ENCODE measurements at places on chromosomes 7 and 10.

GRCh38 chr10:114869520-114869892 is 47.9 kb downstream of the FHIP2A start:
- DNase-seq: peak; percentile 38

DNA sequence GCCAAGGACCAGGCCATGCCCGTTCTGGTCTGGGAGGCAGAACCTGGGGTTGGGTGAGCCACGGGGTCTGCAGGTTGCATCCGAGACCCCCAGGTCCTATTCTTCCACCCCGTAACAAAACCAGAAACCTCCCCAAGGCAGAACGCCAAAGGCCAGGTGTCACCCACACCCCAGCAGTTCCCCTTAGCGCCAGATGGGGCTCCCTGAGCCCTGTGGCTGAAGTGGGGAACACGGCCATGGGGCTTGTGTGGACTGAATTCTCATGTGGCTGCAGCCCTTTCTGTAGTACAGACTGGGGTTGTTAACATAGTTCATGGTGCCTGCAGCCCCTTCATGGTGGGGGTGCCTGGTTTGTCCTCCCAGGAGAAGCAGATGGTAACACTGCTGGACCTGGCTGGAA is 10.2 kb downstream of the BRI3 start:
- DNase-seq: no peak

DNA sequence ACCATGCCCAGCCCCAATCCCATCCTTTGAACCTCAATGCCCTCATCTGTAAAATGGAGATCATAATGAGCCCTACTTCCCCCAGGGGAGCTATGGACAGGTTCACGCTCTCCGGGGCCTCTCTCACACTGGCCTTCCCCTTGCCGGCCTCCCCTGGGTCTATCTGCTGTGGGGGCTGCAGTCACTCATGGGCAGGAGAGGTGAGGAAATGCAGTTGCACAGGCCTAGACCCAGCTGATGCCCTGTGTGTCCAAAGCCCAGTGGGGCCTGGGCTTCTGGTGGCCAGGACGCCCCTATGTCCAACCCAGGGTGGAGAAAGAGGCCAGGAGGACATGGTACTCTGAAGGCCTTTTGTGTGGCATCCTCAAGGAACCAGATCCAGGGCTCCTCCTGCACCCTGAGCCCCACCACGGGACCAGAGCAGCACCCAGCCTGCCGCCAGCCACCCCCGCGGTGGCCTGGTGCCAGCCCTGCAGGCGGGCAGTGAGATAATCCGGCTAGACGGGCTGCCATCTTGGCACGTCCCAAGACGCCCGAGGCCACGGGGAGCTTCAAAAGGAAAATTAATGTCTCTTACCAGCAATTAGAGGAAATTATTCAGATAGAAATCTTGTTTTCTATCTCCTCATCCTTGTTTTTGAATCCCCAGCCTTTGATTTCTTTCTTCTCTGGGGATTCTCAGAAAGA is 39.0 kb downstream of the MYL10 start:
- no peak for DNase-seq

DNA sequence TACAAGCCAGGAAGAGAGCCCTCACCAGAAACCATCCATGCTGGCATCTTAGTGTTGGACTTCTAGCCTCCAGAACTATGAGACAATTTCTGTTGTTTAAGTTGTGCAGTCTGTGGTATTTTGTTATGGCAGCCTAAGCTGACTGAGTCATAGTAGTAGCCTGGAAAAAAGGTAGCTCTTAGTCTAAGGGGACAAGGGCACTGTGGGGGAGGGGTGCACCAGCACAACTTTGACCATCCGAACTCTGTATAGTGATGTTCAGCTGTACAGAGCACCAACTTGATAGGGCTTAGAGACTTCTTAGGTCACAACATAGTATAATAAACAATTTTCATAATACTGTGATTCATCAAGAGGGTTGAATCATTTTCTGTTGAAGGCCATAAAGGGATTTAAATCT is 14.3 kb downstream of the EIF4EBP2 start:
- DNase-seq: no peak

- no peak for DNase-seq
Measured at GRCh38 chr7:22350466-22351328, 6.3 kb downstream of the RAPGEF5 start.

GRCh38 chr7:45985902-45986301 is 64.8 kb upstream of the IGFBP3 start:
- peak; percentile 31 for DNase-seq

GRCh38 chr7:108985037-108985436 is 415.4 kb downstream of the DNAJB9 start:
- no peak for DNase-seq

DNA sequence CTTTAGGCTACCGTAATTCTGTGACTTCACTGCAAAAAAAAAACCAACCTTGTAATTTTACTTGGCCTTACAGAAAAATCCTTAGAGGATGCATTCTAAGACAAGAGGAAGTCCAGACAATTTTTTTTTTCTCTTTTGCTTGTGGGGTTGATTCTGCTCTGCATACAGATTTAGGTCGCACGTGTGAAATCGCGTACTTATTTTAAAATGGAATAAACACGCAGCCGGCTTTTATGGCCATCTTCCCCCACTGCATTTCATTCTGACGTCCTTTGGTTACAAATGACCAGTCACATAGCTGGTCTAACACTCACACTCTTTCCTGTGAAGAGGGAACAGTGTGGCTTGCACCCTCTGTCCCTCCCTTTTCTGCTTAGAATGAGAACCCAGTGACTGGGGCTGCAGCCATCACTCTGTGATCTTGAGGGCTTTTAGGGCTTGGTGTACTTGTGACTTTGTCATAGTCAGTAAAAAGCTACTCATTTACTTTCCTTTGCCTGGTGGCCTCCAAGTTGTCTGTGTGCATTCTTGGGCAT is 63.6 kb upstream of the CARD11 start:
- no peak for DNase-seq

DNA sequence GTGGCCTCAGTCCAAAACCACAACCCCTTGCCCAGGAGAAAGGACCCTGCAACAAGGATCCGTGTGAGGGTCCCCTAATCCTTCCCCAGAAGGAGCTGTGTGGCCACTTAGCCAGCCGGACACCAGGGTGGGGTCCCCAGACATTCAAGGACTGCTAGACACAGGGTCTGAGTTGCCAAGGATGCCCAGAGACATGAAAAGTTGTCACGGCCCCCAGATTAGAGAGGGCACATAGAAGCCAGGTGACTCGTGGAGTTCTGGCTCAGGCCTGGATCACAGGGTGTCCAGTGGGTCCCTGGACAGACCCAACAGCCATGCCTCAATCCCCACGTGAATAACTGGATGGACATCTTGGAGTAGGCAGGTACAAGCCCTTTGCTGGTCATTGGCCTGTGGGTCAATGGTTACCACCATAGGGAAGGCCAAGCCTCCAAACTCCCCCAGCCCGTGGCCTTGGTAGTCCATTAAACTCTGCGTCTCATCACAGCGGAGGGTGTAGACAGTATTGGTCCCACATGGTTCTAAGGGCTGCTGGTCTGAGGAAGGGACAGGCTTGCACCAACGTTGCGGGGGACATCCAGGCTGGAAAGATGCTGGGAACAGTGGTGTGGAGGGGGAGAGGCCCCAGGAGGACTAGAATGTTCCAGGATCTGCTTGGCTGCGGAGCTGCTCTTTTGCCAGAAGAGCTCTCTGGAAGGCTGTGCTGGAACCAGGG is 205.9 kb upstream of the PPP2R2D start:
- DNase-seq: no peak

DNA sequence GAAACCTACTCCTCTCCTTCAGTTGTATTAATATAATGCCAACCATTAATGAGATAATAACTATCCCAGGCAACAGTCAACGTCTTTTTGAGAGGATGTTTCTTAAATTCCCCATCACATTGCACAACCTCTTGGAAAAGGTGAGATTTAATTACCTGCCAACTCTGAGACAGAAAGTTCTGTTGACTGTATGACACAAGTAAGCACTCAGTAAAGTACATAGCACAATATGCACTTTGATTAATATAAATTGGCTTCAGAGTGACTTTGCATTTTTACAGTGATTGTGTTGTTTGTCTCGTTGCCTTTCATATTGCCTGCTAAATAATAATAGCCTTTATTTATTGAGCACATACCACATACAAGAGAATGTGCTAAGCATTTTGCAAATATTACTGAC is 46.7 kb downstream of the CAV1 start:
- no peak for DNase-seq

- no peak for DNase-seq
Measured at GRCh38 chr7:96114190-96114589, 207.7 kb downstream of the SLC25A13 start.

GRCh38 chr10:4807761-4808507 is 18.1 kb upstream of the AKR1E2 start:
- peak; percentile 52 for DNase-seq

- no peak for DNase-seq
Measured at GRCh38 chr10:76177936-76178335, 746.5 kb downstream of the LRMDA start.

DNA sequence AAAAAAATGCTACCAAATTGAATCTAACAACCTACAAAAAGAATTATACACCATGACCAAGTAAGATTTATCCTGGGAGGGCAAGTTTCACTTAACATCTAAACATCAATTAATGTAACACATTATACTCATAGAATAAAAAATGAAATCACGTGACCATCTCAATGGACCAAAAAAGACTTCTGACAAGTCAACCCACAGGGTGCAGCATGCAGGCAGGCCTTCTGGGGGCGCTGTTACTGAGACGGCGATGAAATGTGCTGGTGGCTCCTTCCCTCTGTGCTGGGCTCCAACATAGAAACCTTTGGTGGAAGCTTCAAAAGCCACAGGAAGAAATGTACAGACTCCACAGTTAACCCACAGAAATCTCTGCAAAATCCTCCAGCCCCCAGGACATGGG is 103.1 kb downstream of the INHBA start:
- DNase-seq: no peak

- no peak for DNase-seq
Measured at GRCh38 chr10:129021594-129022304, 445.3 kb upstream of the MGMT start.

- DNase-seq: no peak
Measured at GRCh38 chr7:36486336-36486735, 96.7 kb downstream of the ANLN start.

- no peak for DNase-seq
Measured at GRCh38 chr7:142108728-142109505, 2.6 kb upstream of the MGAM2 start.

Measured in HFF-Myc (cell line).